ENCODE measurements at places on chromosomes 7 and 10.

DNA sequence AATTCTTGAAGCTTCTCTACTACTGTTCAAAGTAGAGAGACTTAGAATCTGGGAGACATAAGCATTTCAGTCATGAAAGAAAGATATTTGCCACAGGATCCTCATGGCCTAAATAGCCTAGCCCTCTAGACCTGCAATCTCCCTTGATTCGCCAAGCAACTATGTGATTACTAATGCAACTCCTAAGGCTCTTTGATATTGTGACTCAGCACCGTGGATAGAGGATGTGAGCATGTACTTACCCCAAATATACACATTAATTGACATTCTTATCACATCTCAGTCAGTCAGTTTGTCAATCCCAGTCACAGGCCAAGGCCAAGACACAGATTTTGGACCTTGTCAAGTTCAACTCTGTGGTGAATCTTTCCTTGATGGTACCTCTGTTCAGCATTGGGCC is 42.6 kb downstream of the GPR37 start:
- no peak for DNase-seq

DNA sequence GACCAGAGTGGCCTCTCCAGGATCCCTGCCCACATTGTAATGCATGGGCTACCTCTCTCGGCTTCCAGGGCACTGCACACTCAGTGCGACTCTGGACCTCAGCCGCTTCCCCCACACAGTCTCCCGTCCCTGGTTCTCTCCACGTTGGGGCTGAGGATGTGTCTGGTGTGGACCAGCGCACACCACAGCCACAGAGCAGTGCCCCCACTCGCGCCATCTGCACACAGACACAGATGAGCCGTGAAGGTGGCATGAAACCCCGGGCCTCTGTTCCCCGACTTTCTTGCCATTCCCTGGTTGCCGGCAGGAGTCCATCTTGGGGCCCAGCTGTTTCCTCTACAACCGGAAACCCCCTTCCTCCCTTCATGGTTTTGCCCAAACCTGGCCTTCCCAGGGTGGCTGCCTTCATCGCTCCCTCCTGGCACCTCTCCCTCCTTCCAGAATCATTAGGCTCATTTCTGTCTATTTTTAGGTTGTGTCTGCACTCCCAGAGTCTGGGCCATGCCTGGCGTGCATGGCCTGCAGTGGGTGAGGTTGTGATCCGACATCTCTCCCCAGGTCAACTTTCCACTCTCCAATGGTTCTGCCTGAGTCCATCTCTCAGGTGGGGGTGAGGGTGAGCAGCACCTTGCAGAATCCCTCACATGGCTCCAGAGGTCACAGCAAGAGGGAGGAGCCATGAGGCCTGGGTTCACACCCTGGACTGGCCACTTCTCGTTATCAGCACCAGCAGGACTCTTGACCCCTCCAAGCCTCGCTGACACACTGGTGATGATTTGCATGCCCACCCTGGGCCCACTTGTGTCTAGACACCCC is 10.1 kb downstream of the RASGEF1A start:
- no peak for DNase-seq

DNA sequence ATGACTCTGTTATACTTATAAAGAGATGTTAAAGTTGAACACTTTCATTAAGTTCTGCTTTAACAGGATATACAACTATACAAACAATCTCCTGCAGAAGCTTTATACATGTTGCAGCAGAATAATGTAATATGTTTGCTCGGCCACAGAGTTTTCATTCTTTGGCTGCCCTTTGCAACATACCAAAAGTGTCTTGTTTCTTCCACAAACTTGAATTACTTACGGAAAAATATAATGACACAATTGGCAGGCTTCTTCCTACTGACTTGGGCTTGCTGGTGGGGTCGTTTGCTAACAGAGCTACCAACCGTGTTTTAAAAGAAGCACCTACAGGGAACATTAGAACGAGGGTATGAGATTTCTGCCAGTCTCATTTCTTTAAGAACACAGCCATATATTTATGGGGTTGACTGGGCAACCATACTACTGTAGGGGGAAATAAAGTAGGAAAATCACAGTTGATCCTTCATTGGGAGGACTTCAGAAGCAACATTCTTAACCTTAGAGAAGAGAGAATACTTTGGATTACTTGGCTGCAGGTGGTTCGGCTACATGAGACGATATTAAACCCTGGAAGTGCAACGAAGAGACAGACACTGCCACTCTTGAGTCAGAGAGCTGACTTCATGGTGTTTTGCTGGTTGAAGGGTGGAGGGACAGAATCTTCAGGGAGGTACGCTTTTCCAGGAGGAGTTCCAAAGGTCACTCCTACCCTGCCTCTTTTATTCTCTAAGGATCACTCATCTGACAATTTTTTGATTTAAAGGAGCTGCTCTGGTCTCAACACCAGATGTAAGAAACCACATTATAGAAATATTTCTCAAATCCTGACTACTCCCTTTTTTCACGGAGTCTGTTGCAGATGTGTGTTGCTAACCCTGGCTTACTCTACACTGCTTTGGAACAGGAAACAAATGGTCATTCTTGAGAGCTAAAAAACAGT is 123.9 kb downstream of the SEMA3C start:
- DNase-seq: no peak

- DNase-seq: peak; percentile 19
Measured at GRCh38 chr10:73263693-73264347, 11.4 kb upstream of the MRPS16 start.

DNA sequence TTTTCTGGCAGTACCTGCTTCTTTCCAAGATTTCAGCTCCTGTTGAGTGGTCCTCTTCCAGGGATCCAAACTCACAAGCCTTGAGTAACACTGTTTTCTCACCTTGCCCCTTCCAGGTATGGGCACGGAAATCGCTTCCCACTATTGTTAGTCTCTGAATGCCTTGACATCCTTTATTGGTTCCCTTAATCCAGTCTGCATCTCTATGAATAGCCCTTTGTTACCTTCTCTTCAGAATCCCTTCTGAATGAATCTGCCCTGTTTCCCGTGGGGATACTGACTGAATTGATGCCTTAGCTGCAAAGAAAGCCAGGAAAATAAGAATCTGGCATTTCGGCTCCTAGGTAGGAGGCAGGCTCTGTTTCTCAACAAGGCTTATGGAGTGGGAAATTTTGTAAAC is 467.7 kb downstream of the PLXNA4 start:
- DNase-seq: no peak

GRCh38 chr10:132889556-132889955 is 52.8 kb downstream of the CFAP46 start:
- DNase-seq: no peak
